Kasumi-1 (cell line): ENCODE measurements at places on chromosomes 5 and 9.

DNA sequence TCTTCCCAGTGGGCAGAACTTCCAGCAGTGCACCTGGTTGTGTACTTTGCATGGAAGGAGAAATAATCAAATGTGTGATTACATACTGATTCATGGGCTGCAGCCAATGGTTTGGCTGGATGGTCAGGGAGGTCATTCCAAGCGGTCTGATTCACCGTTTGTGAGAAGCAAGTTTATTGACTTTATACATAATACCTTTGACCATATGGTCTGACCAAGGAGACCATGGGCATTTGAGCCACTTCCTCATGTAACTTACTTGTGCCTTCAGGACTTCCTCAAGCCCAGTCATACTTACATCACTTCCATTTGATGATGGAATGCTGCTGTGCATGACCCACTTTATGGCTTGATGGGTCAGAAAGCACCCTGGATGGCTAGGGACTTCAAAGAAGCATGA, 41.1 kb downstream of the DAP start:
- DNase-seq = no peak

- DNase-seq = no peak
Measured at GRCh38 chr5:1445313-1445688, at the start of gene SLC6A3. Gene SLC6A3, minus strand, starts transcription at chr5:1445440. Its CDS starts 2,243 bp downstream, at chr5:1443197.

- DNase-seq = no peak
Measured at GRCh38 chr5:143186623-143187022, 216.9 kb downstream of the NR3C1 start.

GRCh38 chr9:121696930-121697329, 45.5 kb downstream of the DAB2IP start:
- no peak for DNase-seq

DNA sequence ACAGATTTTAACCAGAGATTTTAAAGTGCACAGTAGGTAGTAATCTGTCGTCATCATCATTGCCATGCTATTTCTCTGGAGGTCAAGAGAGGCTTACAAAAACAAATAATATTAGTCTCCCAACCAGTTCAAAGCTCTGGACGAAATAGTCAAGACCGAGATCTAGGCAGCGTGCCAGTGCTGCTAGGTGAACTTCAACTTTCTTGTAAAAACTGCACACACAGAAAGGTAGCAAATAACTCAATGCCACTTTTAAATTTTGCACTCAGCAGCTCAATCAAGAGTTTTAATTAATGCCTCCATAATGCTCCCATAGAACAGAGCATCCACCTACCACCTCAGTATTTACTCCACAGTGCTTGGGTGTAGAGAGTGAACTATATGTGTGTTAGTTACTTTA, 656.8 kb downstream of the IRX1 start:
- no peak for DNase-seq

GRCh38 chr5:175652741-175653663, 4.9 kb upstream of the HRH2 start:
- peak; percentile 54 for DNase-seq

- no peak for DNase-seq
Measured at GRCh38 chr9:100671898-100672297, 94.0 kb downstream of the CAVIN4 start.

DNA sequence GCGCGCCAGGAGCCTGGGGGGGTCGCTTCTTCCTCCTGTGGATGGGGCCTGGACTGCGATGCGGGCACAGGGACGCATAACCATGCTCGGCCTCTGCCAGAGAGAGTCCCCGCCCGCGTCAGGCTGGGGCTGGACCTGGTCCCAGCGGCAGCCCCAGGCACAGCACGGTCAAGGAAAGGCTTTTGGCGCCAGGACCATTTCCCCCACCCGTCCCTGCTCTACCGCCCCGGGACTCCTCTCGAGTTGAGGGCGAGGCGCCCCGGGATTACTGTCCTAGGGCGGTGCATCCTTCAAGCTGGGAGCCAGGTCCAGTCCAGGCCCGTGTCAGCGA, 341 bp downstream of the MXD3 start:
- DNase-seq = no peak

DNA sequence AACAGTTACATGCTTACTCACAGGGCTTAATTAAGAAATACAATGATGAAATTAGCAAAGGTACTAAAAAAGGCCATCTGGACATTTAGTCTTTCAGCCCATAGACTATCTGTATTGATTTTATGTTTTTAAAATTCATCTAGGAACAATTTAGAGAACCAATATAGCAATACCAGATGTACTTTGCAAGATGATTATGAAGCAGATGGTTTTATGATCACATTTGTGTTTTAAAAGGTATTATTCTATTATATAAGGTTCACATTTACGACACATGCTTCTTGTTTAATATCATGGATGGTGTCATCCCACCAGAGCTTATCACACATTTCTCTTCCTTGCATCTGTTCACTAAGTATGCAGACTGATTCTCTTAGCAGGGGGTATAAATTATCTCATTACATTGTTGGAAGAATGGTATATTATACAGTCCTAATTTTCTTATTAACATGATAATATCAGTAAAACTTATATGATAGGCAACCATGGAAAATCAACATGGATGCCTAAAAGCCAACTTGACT, 21.1 kb upstream of the SRFBP1 start:
- no peak for DNase-seq

GRCh38 chr5:135179308-135179980, 145.4 kb upstream of the PITX1 start:
- no peak for DNase-seq

GRCh38 chr5:35853631-35854030, 3.1 kb upstream of the IL7R start:
- DNase-seq = no peak

DNA sequence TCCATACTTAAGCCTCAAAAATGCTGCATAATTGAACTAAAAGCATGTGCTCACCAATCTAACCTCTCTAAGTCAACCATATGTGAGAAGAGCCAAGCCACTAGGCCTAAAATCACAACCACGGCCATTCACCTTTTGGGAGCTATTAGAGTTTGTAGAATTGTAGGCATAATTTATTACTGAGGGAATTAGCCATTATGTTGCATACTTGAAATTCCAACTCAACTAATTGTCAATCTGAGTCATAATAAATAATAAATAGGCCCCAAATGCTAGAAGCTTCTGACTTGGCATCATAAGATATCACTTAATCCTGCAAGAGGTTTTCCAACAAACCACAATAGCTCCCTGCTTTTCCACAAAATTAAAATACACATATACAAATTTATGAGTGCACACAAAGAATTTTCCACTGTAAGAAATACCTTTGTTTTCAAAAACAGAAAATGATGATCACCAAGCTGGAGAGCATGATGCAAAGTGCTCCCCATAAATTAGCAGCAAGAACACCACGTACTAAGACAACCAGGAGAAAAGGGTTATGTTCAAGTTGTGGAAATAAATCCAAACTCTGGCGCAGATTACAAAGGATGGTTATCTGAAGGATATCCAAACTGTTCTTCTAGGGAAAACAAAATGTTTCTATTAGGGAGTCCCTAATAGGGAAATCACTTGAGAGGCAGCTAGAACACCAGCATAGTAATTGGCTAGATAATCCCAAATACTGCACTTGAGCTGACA, 250.0 kb upstream of the SLC30A5 start:
- no peak for DNase-seq

DNA sequence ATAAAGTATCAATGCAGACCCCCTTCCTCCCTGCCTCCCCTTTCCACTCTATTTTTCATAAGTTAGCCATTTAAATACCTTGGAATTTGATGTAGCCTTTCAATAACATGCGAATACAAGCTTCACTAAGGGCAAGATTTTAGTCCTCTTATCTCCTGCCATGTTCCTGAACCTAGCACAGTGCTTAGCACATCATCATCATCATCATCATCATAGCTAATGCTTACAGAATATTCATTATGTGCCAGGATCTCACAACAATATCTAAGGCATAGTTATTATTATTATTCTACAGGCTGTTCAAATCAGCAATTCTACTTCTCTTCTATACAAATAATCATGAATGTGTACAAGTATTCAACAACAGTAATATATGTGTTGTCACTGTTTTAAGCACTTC, 20.4 kb downstream of the KLHL3 start:
- DNase-seq = no peak

DNA sequence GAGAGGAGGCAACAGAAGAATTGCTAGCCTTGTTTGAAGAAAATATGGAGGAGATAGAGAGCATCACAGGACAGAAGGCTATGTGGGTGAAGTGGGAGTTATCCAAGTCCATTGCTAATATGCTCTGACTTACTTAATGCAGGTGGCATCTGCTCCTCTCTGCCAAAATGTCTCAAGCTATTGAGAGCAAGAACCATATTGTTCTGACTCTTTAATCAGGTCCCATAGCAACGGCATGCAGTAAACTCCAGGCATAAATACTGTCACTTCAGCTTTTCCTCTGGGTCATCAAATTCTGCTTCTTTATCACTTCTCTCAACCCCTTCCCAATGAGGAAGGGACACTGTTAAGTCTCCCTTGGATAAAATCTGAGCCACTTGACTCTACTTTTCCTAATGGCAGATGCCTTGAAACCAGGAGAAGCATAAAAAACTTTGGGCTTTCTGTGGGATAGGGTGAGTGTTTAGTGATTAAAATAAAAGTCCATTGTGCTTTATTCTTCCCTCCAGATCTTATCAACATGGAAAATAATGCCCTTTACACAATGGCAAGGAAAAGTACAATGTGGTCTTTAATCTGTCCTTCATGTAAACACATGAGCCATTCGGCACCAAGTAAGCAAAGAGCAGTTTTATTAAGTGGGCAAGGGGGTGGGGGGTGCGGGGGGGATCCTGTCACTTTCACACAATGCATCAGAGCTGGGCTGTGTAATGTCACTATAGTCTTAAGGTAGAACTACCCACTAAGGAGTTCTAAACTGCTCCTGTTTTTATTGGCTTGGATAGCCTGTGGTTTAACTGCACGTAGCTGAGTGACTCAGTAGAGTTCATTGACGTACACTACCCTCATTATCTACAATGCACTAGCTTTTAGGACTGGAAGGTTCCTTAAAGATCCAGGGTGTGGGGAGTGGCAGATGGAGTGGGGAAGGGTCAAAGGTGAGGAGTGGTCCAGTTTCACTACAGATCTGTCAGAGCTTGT, 71.0 kb upstream of the TARS1 start:
- DNase-seq = peak; percentile 49

DNA sequence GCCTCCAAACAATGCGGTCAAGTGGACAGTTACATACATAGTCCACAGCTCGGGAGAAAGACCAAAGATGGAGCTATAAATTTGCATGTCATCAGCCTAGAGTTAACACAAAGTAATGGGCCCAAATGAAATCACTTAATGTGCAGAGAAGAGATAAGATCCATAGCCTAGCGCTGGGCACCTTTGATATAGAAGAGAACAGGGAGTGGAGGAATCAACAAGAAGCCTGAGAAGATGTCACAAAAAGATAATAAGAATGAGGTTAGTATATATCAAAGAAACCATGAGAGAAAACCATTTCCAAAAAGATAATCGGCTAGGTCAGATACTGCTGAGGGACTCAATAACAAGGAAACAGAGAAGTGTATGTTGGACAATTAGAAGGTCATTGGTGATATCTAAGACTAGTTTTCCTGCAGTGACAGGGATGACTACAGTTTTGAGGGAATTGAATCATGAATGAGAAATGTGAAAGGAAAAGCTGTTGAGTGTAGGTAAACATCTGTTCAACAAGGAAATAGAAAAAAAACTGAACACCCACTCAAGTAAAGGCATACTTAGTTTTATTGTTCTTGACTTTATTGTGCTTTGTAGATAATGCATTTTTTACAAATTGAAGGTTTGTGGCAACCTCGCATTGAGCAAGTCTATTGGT, 68.7 kb upstream of the CDH6 start:
- DNase-seq = no peak

GRCh38 chr5:143683459-143683858, 128.5 kb upstream of the HMHB1 start:
- no peak for DNase-seq

DNA sequence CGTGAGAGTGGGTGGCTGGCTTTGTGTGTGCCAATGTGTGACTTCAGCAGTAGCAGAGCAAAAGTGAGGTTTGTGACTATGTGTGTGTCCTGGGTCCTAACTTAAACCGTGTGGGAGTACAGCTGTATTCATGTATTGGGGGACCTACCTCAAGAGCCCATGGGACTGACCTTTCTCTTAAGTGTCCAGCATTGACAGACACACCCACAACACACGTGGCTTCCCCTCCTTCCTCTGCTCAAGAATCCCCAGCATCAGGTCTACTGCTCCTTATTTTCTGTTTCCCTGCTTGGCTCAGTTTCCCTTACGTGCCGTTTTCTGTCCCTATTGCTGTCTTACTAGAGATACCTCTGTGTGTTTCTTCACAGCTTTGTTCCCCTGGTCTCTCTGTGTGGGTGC, 616 bp downstream of the IL11RA start:
- DNase-seq = no peak

DNA sequence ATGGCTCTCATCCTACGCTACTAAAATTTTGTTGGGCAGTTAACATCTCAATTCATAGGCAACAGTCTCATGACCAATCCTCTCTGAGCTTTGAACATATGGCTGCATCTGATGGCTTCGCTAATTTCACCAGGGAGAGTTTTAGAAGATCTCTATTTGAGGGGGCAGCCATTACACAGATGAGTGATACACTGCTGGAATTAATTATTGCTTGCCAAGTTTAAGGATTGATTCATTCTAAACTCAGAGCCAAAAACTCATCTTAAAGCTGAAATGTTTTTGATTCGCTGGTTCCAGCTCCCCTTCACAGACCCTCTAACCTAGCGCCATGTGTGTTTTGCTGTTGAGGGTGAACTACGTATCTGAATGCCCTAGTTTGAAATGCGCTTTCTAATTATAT, 519.9 kb upstream of the WWC1 start:
- DNase-seq = no peak

DNA sequence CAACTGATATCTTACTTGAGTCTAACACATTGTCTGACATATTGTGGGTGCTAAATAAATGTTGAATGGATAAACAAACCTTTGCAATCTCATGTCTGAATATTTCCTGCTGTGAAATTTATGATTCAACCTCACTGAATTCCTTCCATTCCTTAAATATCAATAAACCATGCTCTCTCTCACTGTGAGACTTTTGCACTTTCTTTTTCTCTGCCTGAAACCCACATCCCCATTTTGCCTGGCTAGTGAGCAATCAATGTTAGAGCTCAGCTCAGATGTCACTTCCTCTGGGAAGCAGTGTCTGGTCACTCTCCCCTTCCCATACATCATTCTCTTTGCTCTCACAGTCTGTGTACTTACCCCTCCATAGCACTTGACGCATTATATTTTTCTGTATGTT, 383.7 kb upstream of the TRPC7 start:
- no peak for DNase-seq

DNA sequence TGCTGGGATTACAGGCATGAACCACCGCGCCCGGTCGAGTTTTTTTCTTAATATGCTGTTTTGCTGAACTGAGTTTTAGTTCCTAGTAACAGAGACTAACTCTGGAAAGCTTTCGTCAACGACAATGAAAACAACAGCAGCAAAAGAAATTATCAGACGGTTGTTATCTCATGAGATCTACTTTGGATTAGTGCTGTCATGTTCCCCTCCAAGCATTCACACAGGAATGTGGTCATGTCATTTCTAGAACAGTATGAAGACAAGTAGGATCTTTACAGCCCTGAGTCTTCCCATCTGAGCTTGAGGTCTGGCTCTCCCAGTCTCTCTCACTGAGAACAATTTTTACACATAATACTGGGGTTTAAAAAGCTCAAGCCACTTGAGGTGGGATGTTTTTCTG, 4.0 kb upstream of the ANKRD33B start:
- no peak for DNase-seq

GRCh38 chr5:17224858-17225511, 7.6 kb downstream of the BASP1 start:
- DNase-seq = no peak

GRCh38 chr5:11602298-11602697, 301.9 kb downstream of the CTNND2 start:
- no peak for DNase-seq

GRCh38 chr5:171705036-171705435, 80.6 kb upstream of the SMIM23 start:
- DNase-seq = no peak
